ENCODE measurements at places on chromosomes 13 and 19.

GRCh38 chr13:27909378-27909777 is 10.4 kb upstream of the PDX1 start:
- no peak for DNase-seq

DNA sequence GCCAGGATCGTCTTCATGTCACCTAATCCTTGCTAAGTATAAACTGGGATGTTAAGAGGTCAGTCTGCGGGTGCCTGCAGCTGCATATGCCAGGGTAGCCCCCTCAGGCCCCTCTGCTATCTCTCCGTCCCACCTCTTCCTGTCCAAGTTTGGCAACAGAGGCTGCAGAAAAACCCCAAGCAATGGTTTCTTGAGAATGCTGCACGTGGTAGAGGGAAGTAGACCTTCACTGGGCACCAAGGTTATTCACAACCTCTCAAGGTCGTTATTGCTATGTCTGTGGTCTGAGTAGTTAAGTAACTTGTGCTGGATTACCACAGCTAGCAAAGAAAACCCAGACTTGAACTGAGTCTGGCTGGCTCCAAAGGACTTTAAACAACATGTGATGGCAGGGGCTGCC is 77.9 kb upstream of the XPO4 start:
- DNase-seq, result no peak

GRCh38 chr13:108618233-108618632 is 11.2 kb upstream of the MYO16 start:
- no peak for DNase-seq

- peak; percentile 21 for DNase-seq
Observed at GRCh38 chr19:7869910-7870511, 4.2 kb downstream of the PRR36 start.

- peak; percentile 25 for DNase-seq
Observed at GRCh38 chr13:27171244-27171826, at the start of gene USP12. Gene USP12 (minus strand): TSS chr13:27171811. CDS start chr13:27171639, 172 bp downstream.

DNA sequence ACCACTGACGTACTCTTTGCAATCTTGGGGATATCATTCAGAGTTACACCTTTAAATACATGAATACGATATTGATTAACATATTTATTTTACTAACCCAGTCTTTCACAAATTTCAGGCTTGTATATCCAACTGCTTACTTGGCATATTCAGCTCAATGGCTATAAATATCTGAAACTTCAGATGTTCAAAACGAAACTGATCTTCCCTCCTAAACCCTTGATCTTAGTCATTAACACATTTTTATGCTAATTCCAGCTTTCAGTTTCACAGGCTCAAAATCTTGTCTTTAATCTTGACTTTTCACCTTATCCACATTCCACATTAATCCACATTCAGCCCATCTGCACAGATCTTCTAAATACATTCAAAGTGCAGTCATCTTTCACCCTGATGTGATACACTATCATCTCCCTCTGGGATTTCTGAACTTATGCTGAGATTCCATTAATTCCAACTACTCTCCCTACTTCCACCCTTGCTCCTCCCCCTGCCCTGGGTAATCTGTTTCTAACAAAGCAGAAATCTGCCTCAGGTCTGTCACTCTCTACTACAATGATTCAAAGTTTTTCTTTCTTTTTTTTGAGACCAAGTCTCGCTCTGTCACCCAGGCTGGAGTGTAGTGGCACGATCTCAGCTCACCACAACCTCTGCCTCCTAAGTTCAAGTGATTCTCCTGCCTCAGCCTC is 387.2 kb downstream of the GPC5 start:
- DNase-seq, result no peak

- DNase-seq, result no peak
Observed at GRCh38 chr13:43749503-43749902, 37.3 kb downstream of the ENOX1 start.

- DNase-seq, result no peak
Observed at GRCh38 chr19:46387713-46388130, 25.6 kb downstream of the CCDC8 start.

DNA sequence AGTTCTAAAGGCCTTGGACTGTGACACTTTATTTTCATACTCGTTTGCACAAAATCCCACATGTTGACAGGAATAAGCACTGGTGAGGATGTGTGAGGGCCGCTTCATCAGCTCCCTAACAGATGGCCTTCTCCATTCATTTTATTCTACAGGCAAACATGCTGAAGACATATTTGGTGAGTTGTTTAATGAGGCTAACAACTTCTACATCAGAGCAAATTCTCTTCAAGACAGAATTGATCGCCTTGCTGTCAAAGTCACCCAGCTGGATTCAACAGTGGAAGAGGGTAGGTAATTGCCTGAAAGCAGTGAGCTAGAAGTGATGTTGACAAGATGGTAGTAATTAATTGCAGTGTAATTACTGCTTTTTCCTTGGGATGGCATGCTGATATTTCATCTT is 95.7 kb downstream of the GPR12 start:
- DNase-seq, result no peak

GRCh38 chr13:39417131-39417530 is 185.9 kb downstream of the LHFPL6 start:
- no peak for DNase-seq

DNA sequence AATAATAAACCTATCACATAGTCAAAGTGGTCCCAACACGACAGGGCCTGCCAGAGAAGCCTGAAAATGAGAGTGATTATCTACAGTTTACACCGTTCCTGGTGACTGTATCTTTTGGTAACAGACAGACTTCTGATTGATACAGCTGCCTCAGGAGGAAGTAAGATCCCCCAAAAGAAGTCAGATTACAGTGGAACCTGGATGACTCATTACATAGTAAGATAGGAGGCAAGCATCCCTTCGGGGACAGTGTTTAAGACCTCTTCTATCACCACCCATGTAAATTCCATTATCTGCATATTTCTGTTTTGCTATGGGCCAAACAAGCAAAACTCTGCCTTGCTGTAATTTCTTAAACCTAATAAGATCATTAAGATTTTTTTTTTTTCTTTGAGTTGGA is 44.0 kb upstream of the FLT1 start:
- no peak for DNase-seq

DNA sequence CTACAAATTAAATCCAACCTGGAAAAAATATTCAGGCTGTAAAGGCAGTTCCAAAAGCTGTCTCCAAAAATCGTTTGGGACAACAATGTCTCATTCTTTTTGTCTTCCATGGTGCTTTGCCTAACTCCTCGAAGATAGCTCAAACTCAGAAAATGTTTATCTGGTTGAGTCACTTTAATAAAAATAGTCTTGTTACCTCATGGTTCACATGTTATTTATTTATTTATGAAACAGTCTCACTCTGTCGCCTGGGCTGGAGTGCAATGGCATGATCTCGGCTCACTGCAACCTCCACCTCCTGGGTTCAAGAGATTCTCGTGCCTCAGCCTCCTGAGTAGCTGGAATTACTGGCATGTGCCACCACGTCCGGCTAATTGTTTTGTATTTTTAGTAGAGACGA is 4.9 kb upstream of the BRD4 start:
- peak; percentile 70 for DNase-seq
